ENCODE measurements at places on chromosomes 12 and 14.

DNA sequence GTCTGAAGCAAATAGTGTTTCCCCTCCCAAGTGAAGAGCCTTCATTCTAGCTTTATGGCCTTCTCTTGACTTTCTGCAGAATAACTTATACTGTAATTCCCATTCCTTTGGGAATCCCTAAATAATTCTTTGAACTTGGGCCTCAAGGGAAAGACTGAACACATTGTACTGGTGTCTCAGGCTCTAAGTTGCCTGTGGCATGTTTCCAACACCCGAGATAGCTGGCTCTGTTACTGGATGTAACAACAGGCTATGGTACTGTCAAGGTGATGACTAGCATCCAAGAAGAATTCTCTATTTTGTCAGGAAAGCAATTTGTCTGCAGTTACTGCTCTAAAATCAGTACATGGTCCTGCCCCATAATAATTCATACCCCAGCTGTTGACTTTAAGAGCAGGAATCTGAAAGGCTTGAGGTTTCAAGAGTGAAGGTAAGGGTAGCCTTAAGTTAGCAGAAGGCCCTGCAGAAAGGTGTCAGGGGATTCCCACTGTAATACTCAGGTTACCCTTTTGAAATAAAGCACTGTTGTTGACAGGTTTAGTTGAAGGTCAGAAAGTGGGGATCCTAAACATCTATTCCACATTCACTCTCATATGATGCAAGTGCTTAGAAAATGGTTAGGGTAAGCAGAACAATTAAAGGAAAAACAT is 5.2 kb downstream of the GPX2 start:
- DNase-seq: no peak

DNA sequence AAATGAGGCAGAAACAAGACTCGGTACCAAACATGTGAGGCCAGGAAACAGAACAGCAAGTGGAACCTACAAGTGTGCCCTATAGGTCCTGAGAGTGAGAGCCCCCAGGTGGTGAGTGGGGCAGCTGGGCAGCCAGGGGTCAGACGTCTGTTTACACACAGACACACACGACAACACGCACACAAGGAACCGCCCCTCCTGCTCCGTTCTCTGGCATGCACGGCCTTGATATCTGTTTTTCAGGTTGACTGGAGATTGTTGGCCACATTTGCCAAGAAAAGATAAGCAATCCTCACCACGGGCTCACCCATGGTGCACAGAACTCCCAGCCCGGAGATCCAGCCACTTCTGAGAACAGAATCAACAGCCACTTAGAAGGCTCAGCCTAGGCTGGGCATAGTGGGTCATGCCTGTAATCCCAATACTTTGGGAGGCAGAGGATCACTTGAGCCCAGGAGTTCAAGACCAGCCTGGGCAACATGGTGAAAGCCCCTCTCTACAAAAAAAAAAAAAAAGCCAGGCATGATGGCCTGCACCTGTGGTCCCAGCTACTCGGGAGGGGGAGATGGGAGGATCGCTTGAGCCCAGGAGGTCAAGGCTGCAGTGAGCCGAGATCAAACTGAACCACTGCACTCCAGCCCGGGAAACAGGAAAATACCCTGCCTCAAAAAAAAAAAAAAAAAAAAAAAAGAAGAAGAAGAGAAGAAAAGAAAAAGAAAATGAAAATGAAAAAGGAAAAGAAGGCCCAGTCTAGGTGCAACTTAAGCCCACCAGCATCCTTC is 19.4 kb upstream of the EIF5 start:
- DNase-seq: no peak

- DNase-seq: no peak
Observed at GRCh38 chr14:60661721-60662120, 12.4 kb upstream of the SIX1 start.

GRCh38 chr12:67925077-67925476 is 64.2 kb upstream of the IFNG-AS1 start:
- DNase-seq: no peak

GRCh38 chr14:85528080-85528896 is 1.7 kb upstream of the FLRT2 start:
- DNase-seq: no peak

DNA sequence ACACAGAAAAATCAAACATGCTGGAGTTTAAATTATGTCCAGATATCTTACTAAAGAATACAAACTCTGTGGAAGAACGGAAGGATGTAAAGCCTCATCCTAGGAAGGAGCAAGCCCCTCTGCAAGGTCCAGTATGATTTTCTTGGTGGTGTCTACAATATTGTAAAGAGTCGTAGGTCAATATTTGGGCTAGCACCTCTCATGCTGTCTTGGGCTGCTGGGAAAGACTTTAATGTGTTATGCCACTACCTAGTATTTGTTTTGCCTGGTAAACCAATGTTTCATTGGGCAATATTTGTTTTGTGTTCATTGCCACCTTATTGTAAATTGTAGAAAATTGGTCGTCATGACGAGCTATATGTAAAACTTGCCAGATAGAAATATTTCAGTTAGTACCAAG is 26.6 kb downstream of the RESF1 start:
- DNase-seq: no peak

- DNase-seq: no peak
Observed at GRCh38 chr12:122243965-122244364, 18.1 kb upstream of the DIABLO start.

DNA sequence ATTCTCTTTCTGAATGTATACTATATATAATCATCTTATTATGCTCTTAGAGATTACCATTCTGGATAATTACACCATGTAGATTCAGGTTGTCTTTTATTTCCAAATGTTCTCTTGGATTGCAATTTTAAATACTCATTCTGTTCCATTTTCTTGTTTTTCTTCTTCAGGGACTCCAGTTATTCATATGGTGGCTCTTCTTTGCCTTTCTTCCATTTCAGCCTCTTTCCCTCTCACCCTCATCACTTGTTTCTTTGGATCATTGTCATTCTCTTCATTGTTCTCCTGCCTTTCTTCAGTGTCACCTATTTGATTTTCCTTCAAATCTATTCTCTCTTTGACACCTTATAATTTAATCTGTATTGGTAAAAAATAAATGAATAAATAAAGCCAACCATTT is 182.0 kb downstream of the ITPR2 start:
- DNase-seq: no peak

DNA sequence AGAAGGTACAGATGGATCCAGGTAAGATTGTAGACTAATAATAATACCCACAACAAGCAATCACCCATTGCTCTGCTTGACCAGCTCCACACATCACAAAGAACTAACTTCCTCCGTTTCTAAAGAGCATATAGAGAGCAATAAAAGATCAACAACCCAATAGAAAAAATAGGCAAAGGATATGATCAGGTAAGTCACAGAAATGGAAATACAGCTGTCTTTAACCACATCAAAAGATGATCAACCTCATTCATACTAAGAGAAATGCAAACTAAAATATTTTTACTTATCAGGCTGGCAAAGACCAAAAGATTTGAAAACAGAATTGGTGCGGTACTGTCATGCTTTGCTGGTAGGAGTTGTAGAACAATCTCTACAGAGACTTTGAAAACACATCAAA is 8.9 kb downstream of the C2CD5 start:
- DNase-seq: no peak

DNA sequence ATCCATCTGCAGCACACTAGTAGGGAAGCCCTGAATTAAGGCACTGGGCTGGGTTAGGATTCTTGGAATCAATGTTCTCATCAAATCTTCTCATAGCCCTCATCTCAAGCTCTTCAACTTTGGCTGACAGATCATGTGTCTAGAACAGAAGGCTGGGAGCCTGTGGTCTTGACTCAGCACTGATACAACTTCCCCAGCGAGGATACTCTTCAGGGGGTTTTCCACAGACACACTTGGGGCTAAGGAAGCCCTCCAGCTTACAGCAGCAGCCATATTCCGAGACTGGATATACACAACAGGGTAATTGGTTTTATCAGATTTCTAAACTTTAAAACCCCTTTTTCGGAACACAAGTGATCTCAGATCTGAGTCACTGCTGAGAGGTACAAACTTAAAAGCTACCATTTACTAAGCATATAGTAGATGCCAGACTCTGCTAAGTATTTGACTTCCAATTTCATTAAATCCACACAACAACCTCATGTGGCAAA is 3.5 kb downstream of the FMNL3 start:
- peak; percentile 48 for DNase-seq

GRCh38 chr14:42556551-42556950 is 949.9 kb downstream of the LRFN5 start:
- DNase-seq: no peak

Measured in activated CD8-positive, alpha-beta memory T cell treated with anti-CD3 and anti-CD28 coated beads, Interleukin-2, amount 50 U/mL, for 4 hours (primary cell).